CD4-positive, alpha-beta memory T cell (primary cell): ENCODE measurements at places on chromosomes 1 and 21. TPM values are rescaled to one million over a fixed set of nuclear protein-coding genes. Genes with fewer than 3 reads are reported as not detected.
A peak's percentile ranks its signal among the peaks of the same experiment; 100 is the strongest.

DNA sequence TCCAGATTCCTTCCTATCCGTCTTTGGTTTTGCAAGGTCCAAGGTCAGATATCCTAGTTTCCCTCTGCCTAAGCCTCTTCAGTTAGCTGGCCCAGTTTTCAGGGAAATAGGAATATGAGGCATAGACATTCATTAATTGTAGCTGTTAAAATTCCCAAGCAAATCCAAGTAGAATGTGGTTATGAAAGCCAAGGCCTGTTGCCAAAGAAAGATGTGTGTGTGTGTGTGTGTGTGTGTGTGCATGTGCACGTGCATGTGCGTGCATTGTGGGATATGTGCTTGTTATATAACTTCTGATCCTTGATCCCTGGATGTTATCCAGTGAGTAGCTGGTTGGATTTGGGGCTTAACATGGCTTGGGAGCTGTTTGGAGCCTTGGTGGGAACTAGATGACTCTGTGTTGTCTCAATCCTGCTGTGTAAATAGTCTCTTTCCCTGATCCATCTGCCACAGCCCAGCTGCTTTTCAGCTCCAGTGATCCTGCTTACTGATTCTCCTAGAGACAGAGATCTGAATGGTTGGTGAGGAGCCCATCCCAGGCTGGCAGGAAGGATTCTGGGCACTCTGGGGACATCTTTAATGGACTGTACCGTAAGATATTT lies 70.6 kb upstream of the GCLM start:
- no peak for DNase-seq

- no peak for DNase-seq
Observed at GRCh38 chr21:15749861-15750159, 20.0 kb downstream of the USP25 start.

The EPRS1 gene
- 30.5 TPM for polyA plus RNA-seq

- DNase-seq = no peak
Observed at GRCh38 chr1:161935264-161935663, 88.4 kb downstream of the OLFML2B start.

GRCh38 chr1:228882771-228883450 lies 147.6 kb downstream of the RHOU start:
- DNase-seq = no peak

DNA sequence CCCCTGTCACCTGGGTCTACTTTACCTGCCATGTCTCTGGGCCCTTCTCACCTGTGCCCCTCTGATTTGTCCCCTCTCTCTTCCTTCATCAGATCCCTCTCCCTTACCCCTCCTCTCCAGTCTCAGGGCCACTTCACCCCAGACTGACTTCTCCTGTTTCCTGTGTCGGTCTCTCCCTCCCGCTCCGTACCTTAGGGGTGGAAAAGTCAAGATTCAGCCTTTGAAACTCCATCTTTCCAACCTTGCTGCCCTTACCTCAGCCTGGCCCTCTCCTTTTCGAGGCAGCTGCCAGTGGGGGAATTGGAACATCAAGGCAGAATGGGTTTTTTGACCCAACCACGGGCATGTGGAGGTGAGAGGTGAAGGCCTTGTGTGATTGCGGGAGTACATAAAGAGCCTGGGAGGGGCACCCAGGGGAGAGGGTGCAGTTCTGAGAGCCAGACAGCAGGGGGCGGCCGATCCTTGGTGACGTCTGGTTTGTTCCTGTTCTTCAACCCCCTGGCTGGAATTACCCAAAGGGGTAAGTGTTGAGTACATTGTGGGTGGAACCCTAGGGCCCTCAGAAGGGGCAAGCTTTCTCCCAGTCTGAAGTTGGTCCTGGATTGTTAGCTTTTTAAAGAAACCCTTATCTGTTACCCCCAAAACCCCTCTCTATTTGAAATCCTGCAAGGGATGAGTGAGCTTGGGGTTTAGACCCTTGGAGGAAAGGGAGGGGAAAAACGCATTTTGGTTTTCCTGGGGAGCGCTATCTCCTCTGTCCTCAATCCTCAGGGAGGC lies 12.3 kb upstream of the DMBX1 start:
- peak; percentile 73 for DNase-seq

GRCh38 chr1:52238887-52239707 lies 97.2 kb downstream of the ZFYVE9 start:
- no peak for DNase-seq

DNA sequence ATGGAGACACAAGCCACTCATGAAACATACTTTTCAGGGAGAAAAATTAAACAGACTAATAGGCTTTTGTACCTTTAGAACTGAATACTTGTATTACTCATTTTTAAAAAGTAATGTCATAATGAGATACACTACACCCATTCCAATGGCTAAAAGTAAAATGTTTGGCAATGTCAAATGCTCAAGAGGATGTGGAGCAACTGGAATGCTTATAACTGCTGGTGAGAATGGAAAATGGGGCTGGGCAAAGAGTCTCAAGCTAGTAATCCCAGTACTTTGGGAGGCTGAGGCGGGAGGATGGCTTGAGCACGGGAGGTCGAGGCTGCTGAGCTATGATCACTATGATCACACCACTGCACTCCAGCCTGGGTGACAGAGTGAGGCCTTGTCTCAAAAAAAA lies 86.3 kb downstream of the NKAIN1 start:
- no peak for DNase-seq

The NTMT2 gene
- polyA plus RNA-seq = not detected

GRCh38 chr1:215210167-215210566 lies 127.6 kb downstream of the KCNK2 start:
- no peak for DNase-seq

DNA sequence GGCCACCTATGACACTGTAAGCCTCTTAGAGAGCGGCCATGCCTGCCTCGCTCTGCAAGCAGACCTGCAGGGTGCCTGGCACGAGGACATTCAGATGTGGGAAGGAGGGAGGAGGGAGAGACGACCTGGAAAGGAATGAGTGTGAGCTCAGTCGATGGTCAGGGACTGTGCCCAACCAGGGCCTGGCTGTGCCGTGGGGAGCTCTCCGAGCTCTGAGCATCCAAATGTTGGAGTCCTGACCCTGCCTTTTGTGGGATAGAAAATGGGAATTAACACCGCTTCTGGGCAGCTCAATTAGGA lies 7.3 kb downstream of the CSTB start:
- no peak for DNase-seq

GRCh38 chr1:199160521-199161318 lies 521.9 kb downstream of the PTPRC start:
- no peak for DNase-seq

DNA sequence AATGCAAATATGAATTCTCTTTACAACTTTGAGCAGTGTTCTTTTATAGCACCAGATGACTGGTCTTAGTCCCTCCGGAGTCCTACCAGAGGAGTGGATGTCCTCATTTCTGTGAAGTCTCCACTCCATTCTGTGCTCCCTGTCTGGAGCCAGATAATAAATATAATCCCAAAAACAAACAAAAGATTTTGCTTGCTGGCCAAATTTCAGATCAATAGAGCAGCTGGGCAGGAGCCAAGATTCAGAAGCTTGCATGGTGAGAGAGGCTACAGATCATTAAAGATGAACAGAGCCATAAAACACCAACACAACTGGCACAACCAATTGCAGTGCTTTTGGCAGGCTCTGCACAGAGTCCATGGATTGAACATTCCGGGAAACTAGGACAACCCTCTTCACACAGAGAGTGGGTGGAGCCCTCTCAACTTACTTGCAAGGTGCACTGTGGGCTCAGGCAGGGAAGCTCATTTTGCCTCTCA lies 231.5 kb upstream of the SNX7 start:
- DNase-seq = no peak

- DNase-seq = no peak
Observed at GRCh38 chr1:1537626-1538250, 2.7 kb downstream of the TMEM240 start.

The FCAMR gene
- polyA plus RNA-seq = not detected

DNA sequence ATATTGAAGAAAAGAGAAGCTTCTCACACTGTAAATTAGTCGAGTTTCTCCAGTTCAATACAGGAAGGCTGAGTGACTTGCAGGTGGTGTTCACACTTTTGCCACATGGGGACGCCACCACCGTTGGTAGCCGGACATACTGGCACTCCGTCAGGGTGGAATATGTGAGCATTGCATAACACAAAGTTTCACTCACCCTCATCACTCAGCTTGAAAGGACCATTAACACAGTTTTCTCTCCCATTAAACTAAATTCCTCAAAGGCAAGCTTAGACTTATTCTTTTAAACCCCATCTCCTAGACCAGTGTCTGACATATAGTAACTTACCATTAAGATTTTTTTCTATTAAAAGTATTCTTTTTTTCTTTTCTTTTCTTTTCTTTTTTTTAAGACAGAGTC lies 105.3 kb upstream of the SERBP1 start:
- DNase-seq = peak; percentile 6

DNA sequence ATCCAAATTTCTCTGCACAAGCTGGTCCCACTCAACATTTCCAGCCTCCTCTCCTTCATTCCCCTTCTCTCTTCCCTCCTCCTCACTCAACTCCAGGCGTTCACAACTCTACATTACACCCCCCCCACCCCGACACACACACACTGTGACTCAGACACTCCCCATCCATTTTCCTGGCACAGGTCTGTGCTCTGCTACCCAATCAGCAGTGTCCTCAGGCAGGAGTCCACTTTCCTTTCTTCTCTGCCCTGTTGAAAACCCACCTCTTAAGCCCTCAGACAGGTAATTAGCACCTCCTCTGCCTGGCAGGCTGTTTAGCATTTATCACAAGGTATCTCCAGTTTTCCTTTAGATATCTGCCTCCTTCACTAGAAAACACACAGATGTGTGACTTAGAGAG lies 8.8 kb upstream of the LMX1A start:
- DNase-seq = no peak

DNA sequence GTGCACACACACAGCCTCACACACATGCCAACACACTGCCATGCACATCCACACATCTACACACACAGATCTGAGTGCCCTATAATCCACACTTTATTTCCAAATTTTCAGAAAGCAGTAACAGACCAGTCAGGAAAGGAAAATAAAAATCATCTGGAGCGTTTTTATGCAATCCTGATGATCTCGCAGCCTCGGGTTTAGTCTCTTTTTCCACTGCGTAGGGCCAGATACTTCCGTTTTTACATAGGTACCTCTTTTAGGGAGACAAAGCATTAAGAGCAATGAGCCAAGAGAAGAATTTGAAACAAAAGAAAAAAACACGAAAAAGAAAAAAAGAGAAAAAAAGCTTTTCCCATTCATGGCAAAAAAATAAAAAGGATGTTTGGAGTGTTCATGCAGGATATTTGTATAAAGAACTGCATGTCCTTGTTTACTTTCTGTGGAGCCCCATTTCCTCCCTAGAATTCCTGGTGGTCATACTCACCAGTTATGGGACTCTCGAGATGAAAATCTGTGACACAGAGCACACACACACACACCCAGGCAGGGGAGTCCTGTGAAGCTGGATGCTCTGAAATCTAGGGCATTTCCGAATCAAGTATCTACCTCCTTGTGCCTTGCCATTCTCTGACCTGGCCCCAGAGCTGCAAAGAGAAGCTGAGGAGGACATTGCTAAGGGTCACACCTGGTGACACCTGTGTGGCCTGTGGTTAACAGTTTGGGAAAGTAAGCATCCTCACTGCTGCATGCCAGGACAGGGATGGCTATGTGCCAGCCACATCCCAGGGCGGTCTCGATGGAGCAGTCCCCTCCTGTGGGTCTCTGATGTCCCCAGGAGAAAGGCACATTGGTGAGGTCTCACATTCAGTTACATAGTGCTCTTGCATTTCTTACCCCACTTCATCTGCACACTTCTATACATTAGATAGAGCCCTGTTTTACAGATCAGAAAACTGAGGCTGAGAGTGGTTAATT lies 83.6 kb downstream of the RUNX1 start:
- DNase-seq = no peak

The AK4 gene
- polyA plus RNA-seq = not detected

The NBPF10 gene
- not detected for polyA plus RNA-seq

DNA sequence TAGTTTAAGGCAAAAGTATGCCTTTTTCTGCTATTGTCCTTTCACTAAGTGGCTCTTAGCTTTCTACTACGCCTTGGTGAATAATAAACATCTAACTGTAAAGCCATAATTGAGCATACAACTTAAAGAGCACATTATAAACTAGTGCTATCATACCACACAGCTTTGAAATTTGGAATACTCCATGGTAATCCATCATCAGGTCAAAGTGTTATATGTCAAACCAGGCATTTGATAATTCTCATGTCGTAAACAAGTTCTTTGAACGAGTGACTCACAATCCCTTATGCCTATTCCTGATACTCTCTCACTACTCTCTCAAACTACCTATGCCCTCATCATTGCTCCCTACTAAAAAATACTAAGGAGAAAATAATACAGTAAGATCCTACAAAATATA lies 60.3 kb upstream of the FMN2 start:
- DNase-seq = no peak

GRCh38 chr1:95236784-95237575 lies 3.0 kb downstream of the RWDD3 start:
- DNase-seq = no peak
